ENCODE measurements at places on chromosomes 2 and 18.

DNA sequence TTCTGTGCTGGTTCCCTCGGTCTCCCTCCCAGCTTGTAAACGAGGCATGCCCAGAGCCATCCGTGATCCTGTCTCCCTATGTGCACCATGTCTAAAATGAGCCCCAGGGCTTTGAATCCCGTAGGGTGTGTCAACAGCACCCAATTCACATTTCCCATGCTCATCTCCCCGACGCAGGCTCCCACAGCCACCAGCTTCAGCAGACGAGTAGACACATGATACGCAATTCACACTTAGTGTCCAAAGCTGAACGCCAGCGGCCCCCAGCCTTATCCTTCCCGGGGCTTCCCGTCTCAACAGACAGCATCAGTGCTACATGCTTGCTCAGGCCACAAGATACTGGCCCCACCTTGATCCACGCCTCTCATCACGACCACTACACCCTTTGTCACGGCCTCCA is 88.1 kb downstream of the EIPR1 start:
- DNase-seq = no peak

- peak; percentile 39 for DNase-seq
Measured at GRCh38 chr18:26103579-26103978, 13.2 kb upstream of the SS18 start.

DNA sequence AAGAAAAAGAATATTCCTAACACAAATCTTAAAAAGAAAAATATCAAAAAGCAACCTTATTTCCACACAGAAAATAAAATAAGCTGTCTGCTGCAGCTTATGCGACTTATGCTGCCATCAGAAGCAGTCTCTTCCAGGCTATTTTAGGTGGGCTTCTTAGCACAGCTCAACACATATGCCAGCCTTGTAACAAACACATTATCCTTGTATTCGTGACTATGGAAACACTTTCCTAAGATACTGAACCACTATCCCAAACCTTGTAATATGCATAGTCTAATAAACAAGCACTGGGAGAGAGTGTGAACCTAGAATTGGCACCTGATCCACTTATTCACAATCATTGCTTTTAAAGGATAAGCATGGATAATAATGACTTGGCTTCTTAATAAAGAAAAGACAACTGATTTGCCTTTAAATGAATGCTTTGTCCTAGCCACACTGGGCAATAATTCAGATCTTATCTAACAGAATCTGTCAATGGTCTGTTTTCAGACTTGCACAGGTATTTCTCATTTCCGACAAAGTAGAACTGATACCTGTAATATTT is 40.0 kb upstream of the RNU4ATAC start:
- no peak for DNase-seq

GRCh38 chr2:75200140-75201096 is 1.1 kb upstream of the TACR1 start:
- no peak for DNase-seq

DNA sequence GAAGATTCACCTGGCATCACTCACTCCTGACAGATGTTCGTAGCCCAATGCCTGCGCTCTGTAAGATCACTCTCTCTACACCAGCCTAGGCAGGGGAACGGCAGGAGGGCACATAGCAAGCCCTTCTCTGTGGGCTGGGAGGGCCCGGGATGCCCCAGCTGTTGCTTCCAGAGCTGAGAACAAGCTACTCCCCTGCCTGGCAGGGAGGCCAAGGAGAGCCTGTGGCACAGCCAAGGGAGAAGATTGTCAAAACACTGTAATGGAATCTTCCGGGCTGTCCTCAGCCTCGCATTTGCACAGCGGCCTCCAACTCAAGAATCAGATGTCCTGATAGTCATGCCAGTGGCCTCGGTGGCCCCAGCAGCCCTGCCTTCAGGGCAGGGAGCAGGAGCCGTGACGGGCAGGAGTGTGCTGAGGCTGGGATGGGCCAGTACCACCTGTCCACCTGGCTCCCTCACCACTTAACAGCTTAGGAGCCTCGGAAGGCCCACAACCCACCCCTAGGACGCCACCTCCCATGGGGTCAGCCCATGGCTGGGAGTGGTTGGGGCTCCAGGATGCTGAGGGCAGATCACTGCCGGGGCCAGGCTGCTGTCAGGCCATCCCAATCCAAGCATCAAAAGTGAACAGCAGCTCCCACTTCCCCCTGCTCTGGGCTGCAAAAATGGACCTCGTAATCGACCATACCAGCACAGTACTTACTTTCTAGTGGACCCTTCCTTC is 21.9 kb upstream of the SLC35F6 start:
- DNase-seq = no peak

DNA sequence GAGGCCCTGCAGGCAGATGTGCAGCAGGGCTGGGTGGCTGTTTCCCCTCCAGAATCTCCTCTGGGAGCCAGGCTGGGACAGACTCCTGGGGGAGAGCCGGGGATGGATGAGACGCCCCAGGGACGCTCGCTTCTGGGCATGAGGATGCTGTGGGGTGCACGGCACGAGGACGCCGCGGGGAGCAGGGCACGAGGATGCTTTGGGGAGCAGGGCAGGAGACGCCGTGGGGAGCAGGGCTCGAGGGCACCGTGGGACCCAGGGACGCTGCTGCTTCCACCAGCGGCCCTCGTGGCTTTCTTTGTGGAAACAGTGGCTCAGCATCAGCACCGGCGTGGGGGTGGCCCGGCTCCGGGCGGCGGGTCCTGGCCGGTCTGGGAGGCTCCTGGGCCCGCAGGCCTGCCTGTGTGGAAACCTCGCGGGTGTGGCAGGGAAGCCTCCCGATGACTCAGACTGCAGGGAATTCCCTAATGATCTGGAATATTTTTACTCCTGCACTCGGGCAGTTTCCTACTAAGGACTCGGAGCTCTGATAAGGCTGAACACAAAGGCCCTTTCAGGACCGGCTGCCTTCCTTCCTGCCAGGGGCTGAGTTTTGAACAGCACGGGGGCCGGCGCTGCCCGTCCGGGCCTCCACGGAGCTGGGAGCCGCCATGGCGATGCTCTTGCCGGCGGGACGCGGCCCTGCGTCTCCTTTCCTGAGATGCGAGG is 62.6 kb downstream of the NFATC1 start:
- no peak for DNase-seq

DNA sequence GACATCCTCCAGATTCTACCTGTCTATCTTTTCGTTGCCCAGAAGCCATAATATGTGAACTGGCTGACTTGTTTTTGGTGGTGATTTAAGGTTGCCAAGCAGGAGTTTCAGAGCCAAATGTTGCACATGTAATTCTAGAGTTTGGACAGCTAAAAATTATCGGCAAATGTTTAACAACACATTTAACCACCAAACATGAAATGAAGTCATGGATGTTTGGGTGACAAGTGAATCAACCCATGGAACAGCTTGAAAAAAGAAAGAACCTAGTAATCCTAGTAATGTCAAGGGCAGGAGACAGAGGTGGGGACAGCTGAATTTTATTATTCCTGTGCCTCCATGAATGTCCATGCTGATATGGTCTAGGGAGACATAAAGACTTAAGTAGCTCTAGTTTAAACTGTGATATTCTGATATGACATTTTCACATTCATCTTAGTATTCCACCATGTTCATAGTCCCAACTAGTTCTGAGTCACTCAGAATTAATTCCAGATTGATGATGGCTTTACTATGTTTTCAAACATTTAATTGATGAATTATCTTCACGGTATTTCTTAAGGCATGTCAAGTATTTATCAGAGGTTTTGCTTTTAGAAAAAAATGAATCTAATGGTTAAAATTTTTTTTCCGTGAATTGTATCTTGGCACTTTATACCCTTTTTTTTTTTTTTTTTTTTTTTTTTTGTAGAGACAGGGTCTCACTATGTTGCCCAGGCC is 101.7 kb downstream of the SOCS6 start:
- DNase-seq = no peak

DNA sequence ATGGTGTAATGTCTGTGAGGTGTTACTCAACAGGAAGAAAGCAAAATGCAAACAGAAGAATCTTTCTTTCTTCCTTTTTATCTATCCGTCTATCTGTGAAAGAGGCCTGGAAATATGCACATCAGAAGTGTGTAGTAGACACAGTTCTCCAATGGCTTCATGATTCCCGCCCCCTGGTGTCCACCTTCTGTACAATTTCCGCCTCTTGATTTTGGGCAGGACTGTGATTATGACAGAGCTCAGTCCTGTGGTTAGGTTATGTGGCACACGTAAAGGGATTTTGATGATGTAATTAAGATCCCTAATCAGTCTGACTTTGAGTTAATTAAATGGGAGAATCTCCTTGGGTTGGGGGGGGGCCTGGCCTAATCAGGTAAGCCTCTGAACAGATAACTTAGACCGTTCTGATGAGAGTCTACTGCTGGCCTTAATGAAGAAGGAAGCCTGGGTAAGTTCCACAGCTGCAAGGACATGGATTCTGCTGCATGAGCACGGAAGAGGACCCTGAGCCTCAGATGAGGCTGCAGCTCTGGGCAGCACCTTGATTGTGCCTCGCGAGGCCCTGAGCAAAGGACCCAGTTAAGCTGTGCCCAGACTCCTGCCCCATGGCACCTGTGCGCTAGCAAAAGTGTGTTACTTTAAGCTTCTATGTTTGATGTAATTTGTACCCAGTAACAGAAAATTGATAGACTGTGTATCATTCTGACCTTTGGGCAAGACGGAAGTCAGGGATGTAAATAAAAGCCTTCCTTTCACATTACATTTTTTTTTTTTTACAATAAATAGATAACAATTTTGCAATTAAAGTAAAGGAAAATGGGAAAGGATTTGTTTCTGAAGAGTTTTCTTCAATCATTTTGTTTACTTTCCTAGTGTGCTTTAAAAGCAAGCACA is 11.3 kb upstream of the KCNF1 start:
- no peak for DNase-seq

DNA sequence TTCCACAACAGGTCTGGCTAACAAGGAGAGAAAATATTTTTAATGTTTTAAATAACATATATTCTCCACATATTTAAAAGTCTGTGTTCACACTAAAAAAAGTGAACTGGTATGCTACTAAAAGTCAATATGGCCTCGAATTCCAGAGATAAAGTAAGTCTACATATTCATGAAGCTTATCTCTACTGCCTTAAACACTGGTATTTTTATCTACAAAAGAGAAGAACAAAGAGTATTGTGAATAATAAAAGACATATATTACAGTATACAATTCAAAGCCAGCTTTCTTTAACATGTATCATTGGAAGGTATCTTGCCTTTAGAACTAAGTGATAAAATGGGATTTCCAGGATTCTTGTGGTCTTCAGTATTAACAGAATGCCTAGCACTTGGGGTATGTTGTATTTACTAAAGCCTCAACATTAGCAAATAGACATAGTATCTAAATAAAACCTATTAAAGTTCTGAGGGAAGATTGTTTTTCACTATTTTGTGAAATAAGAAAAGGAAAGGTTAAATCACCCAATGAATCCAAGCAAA is 302.8 kb upstream of the CCDC68 start:
- no peak for DNase-seq

- no peak for DNase-seq
Measured at GRCh38 chr2:31337860-31338259, 76.7 kb downstream of the XDH start.

- no peak for DNase-seq
Measured at GRCh38 chr2:68938938-68939337, 13.8 kb downstream of the GKN2 start.

GRCh38 chr2:216194013-216194412 is 84.9 kb downstream of the XRCC5 start:
- DNase-seq = no peak

GRCh38 chr2:171688129-171688465 is 828 bp downstream of the DYNC1I2 start:
- DNase-seq = no peak

DNA sequence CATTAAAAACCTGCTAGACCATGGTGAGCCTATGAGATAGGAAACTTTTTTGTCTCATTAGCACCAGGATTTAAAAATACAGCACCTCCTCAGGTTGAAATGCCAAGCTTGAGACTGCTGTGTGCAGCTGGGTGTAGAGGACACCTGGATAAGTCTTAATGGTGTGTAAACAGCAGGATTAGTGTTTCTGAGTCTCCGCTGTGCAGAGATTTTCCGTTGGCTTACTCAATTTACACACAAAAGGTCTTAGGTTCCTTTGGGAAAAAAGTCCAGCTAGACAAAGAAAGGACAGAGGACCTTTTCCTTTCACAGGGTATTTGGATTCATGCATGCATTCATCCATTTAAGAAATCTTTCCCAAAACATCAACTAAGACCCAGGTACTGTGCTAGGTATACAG is 168.1 kb downstream of the NRXN1 start:
- DNase-seq = no peak

- DNase-seq = peak; percentile 28
Measured at GRCh38 chr2:85009019-85009618, 38.2 kb downstream of the KCMF1 start.

DNA sequence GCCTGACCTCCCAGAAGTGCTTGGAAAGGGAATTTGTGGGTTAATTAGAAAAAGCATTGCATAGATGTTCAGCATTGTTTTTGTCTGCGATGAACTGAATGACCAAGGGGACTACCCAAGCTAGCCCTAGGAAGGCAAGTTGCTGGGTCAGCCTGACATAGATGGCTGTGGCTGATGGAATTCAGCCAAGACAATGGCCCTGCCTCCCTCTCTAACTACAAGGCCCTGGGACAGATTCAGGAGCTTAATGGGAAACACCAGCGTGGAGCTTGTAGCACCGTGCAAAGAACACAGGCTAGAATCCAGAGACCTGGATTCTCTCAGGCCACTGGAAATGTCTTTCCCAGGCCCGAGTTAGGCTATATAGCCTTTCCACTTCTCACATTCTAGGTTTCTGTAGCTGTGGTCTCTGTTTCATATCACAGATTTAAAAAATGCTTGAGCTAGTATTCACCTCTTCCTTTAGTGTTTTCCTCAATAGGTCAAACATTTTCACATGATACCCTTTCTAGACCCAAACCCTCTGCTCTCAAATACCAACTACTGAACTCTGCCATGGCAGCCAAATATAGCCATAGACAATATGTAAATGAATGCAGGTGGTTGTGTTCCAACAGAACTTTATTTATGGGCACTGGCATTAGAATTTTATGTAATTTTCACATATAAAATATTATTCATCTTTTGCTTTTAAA is 294.3 kb upstream of the MEX3C start:
- no peak for DNase-seq

DNA sequence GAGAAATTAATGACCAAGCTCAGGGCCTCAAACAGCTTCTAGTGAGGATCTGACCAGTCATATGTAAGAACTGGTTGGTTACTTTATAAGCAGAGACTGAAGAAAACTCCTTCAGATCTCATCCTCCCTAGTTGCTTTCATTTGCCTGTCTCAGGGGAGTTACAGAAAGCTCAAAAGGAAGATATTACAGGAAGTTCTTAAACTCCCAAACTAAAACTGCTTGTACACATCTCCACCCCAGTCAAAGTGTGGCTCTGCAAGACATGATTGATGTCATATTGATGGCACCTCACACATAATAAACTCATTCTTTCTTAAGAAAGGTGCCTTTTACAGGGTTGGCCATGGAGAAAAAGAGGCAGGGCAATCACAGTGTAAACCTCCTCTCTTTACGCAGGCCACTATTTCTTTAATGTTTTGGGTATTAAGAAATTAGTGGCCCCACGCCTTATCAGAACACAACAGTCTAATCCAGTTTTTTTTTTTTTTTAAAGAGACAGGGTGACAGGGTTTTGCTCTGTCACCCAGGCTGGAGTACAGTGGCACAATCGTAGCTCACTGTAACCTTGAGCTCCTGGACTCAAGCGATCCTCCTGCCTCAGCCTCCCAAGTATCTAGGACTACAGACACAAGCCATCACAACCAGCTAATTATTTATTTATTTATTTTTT is 62.6 kb upstream of the STK17B start:
- peak; percentile 36 for DNase-seq

- no peak for DNase-seq
Measured at GRCh38 chr2:209091056-209091455, 332.8 kb upstream of the MAP2 start.
